ENCODE measurements at places on chromosomes 16 and 17. TPM values are rescaled to one million over a fixed set of nuclear protein-coding genes. Genes with fewer than 3 reads are reported as not detected.
A peak's percentile ranks its signal among the peaks of the same experiment; 100 is the strongest.

TBC1D3L gene
- total RNA-seq, result 26.9 TPM

ST6GALNAC2 gene
- total RNA-seq, result 4.5 TPM

TSNAXIP1 gene
- 7.5 TPM for total RNA-seq

ABCC12 gene
- total RNA-seq, result 0.07 TPM

CRISPLD2 gene
- 0.71 TPM for total RNA-seq

KCTD13 gene
- 25.2 TPM for total RNA-seq

MED13 gene
- 54.5 TPM for total RNA-seq

PRKCB gene
- total RNA-seq, result 0.77 TPM

DNA sequence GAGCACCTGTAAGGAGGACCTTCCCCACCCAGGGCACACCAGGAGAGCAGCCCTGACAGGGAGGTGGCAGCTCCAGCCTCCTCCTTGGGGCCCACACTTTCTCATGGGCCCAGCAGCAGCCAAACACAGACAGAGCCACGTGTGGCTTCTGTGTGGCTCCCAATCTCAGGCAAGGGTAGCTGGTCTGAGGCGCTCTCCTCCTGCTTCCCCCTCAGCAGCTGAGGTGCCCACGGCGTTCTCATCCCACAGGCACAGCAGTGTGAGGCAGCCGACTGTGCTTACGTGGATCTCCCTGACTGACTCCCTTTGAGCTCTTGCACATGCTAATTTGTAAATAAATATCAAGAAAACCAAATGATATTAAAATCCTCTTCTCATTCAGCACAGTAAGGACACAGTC, 30.9 kb downstream of the CMTM3 start:
- no peak overlapping the region for H3K4me3 ChIP-seq
- no peak for DNase-seq
- no peaks in the 10 kb centered on the region for H3K27me3 ChIP-seq
- H3K36me3 ChIP-seq, result peaks cover 6% of the 10 kb centered on the region
- H3K27ac ChIP-seq, result no peak overlapping the region
- H3K4me1 ChIP-seq, result peaks cover 12% of the 10 kb centered on the region

GRCh38 chr16:49262501-49262900, 19.1 kb downstream of the CBLN1 start:
- no peaks in the 10 kb centered on the region for H3K4me1 ChIP-seq
- peaks cover 87% of the 10 kb centered on the region for H3K27me3 ChIP-seq
- no peak overlapping the region for H3K27ac ChIP-seq
- DNase-seq, result no peak
- H3K4me3 ChIP-seq, result no peak overlapping the region

DNA sequence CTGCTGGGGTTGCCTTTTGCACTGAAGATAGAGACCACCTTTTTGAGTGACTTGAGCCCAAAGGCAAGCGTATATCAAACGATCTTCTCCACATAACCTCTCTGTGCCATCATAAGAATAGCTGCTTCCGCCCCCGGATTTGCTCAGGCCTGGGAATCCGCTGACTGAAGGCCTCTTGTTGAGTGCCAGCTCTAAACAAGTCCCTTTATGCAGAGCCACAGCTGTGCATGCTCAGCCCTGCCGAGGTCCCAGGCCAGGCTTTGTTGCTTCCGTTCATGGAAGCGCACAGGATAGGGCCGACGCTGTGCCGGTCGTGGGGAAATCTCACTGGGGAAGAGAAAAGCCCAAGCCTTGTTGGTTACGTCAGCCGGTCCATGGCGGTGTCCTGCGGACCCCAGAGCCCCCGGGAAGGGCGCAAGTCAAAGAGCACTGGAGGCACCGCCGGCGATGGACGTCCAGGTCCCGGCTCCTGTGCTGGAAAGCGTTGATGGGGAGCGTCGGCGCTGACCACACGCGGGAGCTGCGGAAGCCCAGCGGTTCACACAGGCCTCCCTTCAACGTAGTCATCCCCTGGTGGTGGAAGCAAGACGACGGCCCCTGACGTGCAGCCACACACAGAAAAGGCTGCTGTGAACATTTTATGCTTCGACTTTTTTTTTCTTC, 23.5 kb upstream of the RPL13 start:
- H3K4me3 ChIP-seq, result peak overlapping the region; percentile 5
- no peak for DNase-seq
- peak overlapping the region; percentile 14 for H3K27ac ChIP-seq
- H3K27me3 ChIP-seq, result no peaks in the 10 kb centered on the region
- H3K4me1 ChIP-seq, result peaks cover 4% of the 10 kb centered on the region

- H3K36me3 ChIP-seq, result no peaks in the 10 kb centered on the region
- peaks cover 11% of the 10 kb centered on the region for H3K4me1 ChIP-seq
- H3K4me3 ChIP-seq, result peak overlapping the region; percentile 70
- DNase-seq, result no peak
- no peak overlapping the region for H3K27ac ChIP-seq
These were observed 1.5 kb downstream of the TNFSF12 start for GRCh38 chr17:7550344-7550743.

DNA sequence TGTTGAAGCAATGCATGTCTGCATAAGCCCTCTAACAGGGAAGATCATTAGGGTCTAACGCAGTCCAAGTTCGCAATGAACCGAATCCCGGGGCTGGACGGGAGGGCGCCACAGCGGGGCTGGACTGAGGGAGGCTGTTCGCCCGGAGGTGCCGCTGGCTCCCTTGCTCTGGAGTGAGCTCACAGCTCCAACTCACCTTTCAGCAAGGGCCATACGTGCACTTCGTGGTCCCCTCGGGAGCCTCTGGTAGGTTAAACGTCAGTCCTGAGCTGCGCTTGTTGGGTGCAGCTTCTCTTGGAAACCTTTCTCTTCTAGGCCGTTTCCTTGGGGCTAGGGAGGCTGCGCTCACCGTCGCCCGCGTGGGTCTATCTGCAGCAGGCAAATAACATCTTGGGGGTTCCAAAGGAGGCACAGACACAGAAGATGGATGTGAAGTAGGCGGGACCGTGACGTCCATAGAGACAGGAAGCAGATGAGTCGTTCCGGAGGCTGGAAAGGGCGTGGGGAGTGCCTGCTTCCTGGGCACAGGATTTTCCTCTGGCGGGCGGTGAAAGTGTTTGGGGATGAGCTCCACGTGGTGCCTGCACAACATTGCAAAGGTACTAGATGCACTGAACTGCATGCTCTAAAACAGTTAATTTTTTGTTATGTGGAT, 21.9 kb downstream of the ATP2C2 start:
- no peaks in the 10 kb centered on the region for H3K36me3 ChIP-seq
- peak overlapping the region; percentile 85 for H3K27ac ChIP-seq
- H3K4me3 ChIP-seq, result no peak overlapping the region
- peaks cover 6% of the 10 kb centered on the region for H3K4me1 ChIP-seq

- H3K4me1 ChIP-seq, result peaks cover 8% of the 10 kb centered on the region
- H3K27me3 ChIP-seq, result peaks cover 3% of the 10 kb centered on the region
- no peak overlapping the region for H3K4me3 ChIP-seq
- no peak overlapping the region for H3K27ac ChIP-seq
These were observed 249.4 kb downstream of the SNX29 start for GRCh38 chr16:12225806-12226465.

- H3K4me3 ChIP-seq, result no peak overlapping the region
- H3K4me1 ChIP-seq, result no peaks in the 10 kb centered on the region
- no peaks in the 10 kb centered on the region for H3K27me3 ChIP-seq
- no peak overlapping the region for H3K27ac ChIP-seq
- no peak for DNase-seq
These were observed 10.6 kb upstream of the CCL5 start for GRCh38 chr17:35890774-35891155.

- H3K27me3 ChIP-seq, result no peaks in the 10 kb centered on the region
- H3K27ac ChIP-seq, result no peak overlapping the region
- no peak for DNase-seq
- no peaks in the 10 kb centered on the region for H3K4me1 ChIP-seq
These were observed 137.4 kb upstream of the COX10 start for GRCh38 chr17:13931800-13932460.

- no peak overlapping the region for H3K27ac ChIP-seq
- H3K4me3 ChIP-seq, result no peak overlapping the region
- peaks cover 4% of the 10 kb centered on the region for H3K27me3 ChIP-seq
- no peaks in the 10 kb centered on the region for H3K36me3 ChIP-seq
- H3K4me1 ChIP-seq, result no peaks in the 10 kb centered on the region
These were observed 135.8 kb upstream of the CA10 start for GRCh38 chr17:52294301-52294700.

DNA sequence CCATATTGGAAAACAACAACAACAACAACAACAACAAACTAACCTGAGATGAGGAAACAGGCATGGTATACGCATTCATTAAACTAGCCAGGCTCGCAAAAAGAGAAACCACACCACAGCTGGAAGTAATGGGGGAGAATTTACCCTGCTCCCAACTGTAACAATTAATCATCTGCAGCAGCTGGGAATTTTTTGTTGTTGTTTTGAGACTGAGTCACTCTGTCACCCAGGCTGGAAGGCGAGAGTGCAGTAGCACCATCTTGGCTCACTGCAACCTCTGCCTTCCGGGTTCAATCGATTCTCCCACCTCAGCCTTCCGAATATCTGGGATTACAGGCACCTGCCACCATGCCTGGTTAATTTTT, 16.3 kb downstream of the PRPSAP1 start:
- H3K4me3 ChIP-seq, result no peak overlapping the region
- H3K36me3 ChIP-seq, result peaks cover 10% of the 10 kb centered on the region
- H3K27me3 ChIP-seq, result no peaks in the 10 kb centered on the region
- no peak for DNase-seq
- no peak overlapping the region for H3K27ac ChIP-seq
- H3K4me1 ChIP-seq, result peaks cover 17% of the 10 kb centered on the region

DNA sequence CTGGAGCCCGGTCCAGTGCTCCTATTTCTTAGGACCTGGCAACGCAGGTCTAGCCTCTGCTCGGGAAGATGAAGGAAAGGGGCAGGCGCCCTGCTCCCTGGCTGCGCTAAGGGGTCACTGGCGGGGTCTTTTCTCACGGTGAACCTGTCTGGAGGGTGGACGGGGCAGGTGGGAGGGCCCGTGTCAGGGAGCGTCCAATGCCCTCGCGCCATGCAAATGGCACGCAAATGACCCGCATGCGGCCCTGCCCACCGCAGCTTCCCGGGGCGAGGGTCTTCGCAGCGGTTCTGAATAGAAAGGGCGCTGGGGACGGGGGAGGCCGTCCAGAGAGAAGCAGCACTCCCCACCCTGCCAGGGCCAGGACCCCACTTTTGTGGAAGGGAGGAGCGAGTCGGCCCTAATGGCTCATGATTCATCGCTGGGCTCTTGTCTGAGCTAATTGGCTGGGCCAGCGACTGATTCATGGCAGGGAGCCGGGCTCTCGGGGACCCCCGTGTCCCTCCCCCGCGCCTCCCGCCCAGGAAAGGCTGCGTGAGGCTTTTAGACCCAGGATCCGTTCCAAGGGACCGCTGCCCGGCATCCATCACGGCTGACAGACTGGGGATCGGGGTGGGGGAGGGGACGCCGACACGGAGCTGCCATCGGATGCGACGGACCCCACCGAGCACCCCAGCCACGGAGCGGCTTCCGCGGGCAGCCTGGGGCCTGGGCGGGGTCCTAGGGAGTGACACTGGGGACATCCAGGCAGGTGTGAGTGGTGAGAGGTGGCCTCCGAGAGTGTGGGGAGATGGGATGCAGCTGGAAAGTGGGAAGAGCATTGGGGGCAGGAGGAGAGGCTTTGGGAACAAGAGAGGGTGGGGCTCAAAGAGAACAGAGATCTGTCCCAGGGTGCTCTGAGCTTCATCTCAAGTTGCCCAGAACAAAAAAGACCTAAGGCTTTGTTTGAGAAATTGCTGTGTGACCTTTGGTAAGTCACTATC, 25.0 kb upstream of the NGFR start:
- peak; percentile 14 for DNase-seq
- H3K4me3 ChIP-seq, result peak overlapping the region; percentile 75
- peaks cover 74% of the 10 kb centered on the region for H3K4me1 ChIP-seq
- H3K27me3 ChIP-seq, result peaks cover 41% of the 10 kb centered on the region
- H3K36me3 ChIP-seq, result no peaks in the 10 kb centered on the region
- peak overlapping the region; percentile 29 for H3K27ac ChIP-seq

- H3K36me3 ChIP-seq, result no peaks in the 10 kb centered on the region
- H3K4me1 ChIP-seq, result peaks cover 5% of the 10 kb centered on the region
- no peak for DNase-seq
- no peak overlapping the region for H3K27ac ChIP-seq
These were observed 14.7 kb upstream of the C16orf82 start for GRCh38 chr16:27052007-27052406.

- peak overlapping the region; percentile 62 for H3K4me3 ChIP-seq
- no peaks in the 10 kb centered on the region for H3K36me3 ChIP-seq
- peaks cover 23% of the 10 kb centered on the region for H3K27me3 ChIP-seq
These were observed 18.8 kb downstream of the RPH3AL start for GRCh38 chr17:333626-334396.

DNA sequence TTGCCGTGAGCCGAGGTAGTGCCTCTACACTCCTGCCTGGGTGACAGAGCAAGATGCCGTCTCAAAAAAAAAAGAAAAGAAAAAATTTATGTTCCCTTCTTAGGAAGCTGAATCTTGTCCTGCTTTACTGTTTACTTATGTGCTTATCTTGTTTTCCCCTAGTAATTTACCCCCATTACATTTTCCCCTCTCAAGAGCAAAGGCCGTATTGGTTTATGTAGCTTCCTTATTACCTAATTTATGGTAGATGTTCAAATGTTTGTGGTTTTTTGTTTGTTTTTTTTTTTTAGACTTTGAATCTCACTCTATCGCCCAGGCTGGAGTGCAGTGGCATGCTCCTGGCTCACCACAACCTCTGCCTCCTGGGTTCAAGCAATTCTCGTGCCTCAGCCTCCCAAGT, 10.3 kb upstream of the SLC52A1 start:
- peak overlapping the region; percentile 27 for H3K27ac ChIP-seq
- no peak overlapping the region for H3K4me3 ChIP-seq
- peaks cover 12% of the 10 kb centered on the region for H3K4me1 ChIP-seq
- H3K27me3 ChIP-seq, result no peaks in the 10 kb centered on the region
- no peak for DNase-seq

DNA sequence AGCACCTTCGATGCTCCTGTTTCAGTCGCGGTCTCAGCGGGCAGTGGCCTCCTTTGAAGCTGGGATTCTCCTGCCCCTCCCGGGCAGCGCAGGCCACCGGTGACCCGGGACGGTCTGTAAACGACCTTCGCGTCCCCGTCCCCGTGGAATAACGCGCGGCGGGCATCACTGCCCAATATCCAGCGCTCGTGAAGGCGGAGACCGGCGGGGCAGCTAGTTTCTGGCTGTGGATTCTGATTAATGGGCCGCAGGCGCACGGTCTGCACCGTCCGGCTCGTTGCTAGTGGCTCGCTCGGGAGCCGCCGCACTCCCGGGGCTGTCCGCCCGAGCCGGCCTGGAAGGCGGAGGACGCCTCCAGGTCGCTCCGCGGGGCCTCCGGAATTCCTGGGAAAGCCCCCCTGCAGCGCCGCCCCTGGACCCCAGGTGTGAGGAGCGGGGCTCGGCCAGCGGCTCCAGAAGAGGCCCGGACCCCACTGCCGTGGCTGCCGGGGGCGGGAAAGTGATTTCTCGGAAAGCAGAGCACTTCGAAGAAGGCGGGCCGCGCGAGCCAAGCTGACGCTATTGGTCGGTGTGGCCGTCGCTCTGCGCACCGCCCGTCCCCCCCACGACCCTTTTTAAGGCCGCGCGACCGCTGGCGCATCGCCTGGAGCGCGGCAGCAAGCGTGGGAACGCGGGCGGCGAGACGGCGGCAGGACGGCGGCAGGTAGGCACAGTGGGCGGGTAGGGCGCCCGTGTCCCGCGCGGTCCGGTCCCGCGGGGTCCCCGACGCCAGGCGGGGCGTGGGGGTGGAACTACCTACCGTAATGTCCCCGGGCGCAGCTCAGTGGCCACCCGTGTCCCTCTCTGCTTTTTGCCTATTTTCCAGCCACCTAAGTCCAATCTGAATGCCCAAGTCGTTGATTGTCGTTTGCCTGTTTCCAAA, at the start of gene IRF8:
Gene IRF8, plus strand, starts transcription at position 642 of the 922 bp plus-strand sequence. CDS start 3,854 bp downstream, outside the sequence.
- no peaks in the 10 kb centered on the region for H3K36me3 ChIP-seq
- peak; percentile 54 for DNase-seq
- no peak within 1 kb of the TSS for H3K27ac ChIP-seq
- H3K4me1 ChIP-seq, result peaks cover 9% of the 10 kb centered on the region
- H3K27me3 ChIP-seq, result peaks cover 95% of the 10 kb centered on the region

Data from neural crest cell (in vitro differentiated cells).